Femur (tissue), 1 donor: ENCODE measurements at places on chromosomes 2 and 18.

- DNase-seq, result no peak
Measured at GRCh38 chr2:197311421-197312033, 947 bp upstream of the ANKRD44 start.

GRCh38 chr2:183259921-183260320 is 135.7 kb downstream of the NUP35 start:
- no peak for DNase-seq

- DNase-seq, result no peak
Measured at GRCh38 chr2:10163498-10164486, 41.3 kb downstream of the RRM2 start.

DNA sequence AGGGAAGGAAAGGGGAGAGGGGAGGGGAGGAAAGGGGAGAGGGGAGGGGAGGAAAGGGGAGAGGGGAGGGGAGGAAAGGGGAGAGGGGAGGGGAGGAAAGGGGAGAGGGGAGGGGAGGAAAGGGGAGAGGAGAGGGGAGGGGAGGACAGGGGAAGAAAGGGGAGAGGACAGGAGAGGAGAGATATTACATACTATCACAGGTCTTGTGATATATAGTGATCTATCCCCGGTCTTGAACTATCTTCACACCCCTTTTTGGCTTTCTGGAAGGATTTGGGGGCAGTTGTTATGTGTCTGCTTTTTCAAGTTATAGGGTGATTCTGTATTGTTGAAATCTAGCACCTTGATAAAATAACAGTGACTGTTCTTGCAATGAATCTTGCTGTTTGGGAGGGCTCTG is 92.1 kb upstream of the ID2 start:
- DNase-seq, result no peak

DNA sequence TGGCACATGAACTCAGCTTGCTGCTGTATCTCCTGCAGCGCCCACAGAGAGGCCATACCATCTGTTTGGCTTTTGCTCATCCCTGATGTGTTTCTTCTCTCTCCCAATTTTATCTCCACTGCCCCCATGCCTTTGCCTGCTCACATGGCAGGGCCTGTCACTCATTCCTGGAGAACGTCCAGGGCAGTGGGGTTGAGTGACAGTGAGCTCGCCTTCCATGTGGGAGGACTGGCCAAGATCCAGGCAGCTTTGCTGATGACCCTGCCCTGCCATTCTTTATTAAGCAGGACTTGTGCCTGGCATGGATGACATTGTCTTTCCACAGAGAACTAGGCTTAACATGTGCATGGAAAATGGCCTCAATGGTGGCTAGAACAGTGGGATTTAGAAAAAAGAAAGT is 230.5 kb upstream of the THSD7B start:
- no peak for DNase-seq
